Epithelial cell of proximal tubule (primary cell): ENCODE measurements at places on chromosomes 3 and 15.

GRCh38 chr3:65593780-65594752, 444.7 kb downstream of the MAGI1 start:
- no peak for DNase-seq

DNA sequence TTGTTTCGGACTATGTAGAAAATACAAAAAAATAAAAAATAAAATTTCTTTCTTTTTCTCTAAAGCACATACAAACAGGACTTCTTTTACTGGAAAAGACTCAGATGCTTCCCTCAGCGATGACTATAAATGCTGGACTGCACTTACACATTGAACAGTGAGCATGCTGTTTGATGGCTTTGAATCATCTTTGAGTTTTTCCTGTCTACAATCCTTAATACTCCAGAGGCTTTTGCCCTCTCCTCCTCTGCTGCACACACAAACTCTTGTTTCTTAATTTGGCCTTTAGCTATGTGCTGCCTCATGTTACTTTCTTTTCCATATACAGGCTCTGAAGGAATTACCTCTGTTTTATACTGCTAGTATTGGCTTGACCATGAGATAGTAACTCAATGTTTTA, 575.1 kb downstream of the EPHA3 start:
- no peak for DNase-seq

- no peak for DNase-seq
Observed at GRCh38 chr3:141058996-141059395, 7.8 kb downstream of the SPSB4 start.

DNA sequence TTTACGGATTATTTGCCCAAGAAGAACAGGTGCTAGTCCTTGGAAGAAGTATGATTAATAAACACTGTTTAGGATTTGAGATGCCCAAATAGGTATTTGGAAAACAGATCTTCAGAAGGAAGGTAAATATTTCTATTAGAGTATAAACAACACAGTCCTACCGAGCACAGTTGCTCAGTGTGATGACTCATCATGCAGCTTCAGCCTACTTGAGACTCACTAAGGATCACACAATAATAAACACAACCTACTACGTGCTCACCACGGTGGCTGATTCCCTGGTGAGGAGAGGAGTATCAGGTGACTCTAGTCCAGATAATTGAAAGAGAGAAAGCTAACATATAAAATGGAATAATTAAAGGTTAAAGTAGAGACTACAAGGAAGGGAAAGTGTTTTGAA, 72.0 kb downstream of the PDZRN3 start:
- no peak for DNase-seq

DNA sequence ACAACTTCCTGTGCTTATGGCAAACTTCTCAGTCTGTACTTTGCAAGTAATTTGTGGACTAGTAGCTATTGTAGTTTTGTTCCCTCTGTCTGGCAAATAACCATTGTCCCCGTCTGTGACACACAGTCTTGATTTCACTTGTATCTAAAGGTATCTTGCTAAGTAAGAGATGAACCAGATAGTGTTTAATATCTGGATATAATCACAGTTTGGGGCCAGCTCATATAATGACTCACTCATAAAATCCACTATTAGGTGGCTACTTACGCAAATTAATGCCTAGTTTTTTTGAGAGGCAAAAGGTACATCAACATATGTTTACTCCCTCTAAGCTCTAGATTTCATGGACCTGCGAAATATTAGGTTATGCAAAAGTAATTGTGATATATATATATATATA, 30.4 kb downstream of the VGLL3 start:
- DNase-seq, result no peak

GRCh38 chr3:30081904-30082303, 524.5 kb upstream of the TGFBR2 start:
- no peak for DNase-seq

GRCh38 chr3:148789146-148789545, 38.5 kb upstream of the CPB1 start:
- DNase-seq, result no peak

DNA sequence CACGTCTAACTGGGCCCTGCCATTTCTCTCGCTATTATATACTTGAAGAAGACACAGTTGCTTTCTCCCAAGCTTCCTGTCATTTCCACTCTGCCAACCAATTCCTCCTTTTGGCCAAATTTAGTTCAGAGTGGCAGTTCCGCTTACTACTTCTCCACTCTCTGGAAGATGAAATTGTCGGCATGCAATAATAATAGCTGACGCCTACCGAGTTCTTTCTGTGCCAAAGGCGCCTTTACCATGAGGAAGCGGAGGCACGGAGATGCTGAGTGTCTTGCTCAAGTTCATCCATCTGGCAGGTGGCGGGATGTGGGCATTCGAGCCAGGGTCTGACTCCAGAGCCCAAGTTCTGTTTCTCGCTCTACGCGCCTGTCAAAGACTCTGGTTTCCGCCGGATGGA, 14.6 kb upstream of the NRROS start:
- DNase-seq, result no peak

DNA sequence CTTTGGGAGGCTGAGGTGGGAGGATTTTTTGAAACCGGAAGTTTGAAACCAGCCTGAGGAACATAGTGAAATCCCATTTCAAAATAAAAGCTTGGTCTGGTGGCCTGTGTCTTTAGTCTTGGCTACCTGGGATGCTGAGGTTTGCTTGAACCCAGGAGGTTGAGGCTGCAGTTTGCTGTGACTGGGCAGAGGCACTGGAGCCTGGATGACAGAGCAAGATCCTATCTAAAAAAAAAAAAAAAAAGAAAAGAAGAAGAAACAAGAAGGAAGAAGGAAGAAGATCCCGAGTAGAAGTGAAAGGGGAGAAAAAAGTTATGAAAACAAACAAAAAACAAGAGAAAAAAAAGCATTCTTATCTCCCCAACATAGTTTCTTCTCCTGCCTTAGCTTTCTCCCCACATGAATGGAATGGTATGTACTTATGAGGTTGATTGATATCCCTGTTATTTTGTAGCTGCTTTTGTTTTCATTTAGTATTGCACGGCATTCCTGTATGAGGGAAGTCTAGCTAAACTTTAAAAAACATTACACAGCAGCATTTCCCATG, 42.4 kb downstream of the TMEM40 start:
- no peak for DNase-seq

DNA sequence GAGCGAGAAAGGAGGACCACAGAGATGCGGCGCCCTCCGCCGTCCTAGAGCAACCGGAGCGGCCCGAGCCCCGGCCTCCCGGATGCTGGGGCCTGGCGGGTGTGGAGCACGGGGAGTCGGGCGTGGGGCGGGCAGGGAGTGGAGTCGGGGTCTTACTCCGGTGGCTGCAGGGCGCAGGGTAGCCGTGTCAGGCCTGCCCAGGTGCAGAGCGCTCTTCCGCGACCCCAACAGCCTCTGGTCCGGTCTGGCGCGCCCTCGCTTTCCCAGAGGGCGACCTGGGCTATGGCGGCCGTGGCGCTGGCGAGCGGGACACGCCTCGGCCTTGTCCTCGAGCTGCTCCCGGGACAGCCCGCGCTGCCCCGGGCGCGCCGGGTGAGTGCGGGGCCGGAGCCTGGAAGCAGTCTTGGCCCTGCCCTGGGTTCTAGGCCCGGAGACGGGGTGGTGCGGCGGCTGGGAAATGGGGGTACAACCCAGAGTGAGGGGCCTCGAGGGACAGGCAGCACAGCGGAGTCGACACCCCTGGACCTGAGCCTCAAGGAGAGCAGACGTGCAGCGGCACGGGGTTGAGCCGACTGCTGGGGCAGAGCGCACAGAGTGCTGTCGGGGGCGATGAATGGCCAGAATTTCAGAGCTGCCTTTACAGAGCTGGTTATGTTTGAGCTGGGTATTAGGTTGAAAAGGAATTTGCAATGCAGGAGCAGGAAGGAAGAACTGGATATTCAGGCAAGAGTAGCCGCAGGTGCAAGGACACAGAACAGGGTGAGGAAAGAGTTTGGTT, at the start of gene ZNF662:
Gene ZNF662, plus strand, starts transcription at position 73 of the 778 bp plus-strand sequence. CDS start 1,973 bp downstream, outside the sequence.
- DNase-seq, result no peak

DNA sequence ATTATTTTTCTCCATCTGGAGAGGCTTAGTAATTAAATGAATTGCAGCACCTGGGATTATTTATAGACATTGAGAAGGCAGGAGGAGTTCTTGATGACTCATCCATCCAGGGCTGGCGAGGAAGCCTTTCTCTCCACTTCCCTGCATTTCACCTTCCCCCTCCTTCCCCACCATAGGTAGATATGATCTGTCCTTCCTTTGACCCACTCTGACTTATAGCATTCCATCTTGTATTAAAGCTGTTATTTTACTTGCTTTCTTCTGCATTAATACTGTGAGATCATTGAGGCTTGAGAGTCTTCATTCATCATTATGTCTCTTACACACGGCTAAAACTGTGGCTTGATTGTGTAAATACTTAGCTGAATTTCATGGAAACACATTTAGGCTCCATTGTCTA, 288.8 kb downstream of the FEZF2 start:
- DNase-seq, result no peak

- DNase-seq, result no peak
Observed at GRCh38 chr3:24596626-24597025, 102.0 kb upstream of the THRB start.

GRCh38 chr3:53259427-53260259, 3.8 kb upstream of the TKT start:
- no peak for DNase-seq

- DNase-seq, result no peak
Observed at GRCh38 chr15:95347837-95348236, 982.7 kb upstream of the NR2F2 start.

DNA sequence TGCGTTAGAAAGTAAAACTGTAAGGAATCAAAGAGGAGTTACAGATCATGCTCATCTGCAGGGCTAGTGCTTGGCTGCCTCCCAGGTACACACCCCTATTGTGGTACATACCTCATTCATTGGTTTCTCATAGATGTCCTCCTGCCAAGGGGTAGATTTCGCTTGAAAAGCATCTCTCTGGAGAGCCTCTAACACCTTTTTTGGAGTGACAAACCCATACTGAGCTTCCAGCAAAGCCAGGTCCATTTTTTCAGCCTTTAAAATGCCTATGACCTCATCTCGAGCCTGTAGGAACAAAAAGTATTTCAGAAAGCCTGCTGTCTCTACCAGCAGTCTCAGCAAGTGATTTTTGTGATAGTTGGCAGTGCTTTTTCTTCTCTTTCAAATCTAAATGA, 112.1 kb downstream of the CMSS1 start:
- DNase-seq, result no peak

- DNase-seq, result no peak
Observed at GRCh38 chr3:159693226-159693625, 295.4 kb upstream of the IL12A start.

- DNase-seq, result no peak
Observed at GRCh38 chr3:77800893-77801292, 761.0 kb downstream of the ROBO2 start.

GRCh38 chr3:39126532-39127071, 19.1 kb downstream of the TTC21A start:
- no peak for DNase-seq

DNA sequence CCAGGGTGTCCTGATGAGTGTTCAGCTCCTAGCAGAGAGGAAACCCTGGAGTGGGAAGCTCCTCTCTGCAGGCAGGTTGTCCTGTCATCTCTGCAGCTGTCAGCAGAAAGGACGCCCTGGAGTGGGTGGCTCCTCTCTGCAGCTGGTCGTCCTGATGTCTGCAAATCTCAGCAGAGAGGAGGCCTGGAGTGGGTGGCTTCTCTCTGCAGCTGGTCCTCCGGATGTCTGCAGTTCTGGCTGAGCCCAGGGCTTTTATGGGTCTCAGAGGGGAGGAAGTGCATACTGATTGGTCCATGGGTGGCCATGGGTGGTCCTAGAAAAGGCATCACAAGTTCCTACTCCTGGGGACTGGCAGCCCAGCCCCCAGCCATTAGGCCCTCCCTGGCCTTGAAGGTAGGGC, 102.6 kb upstream of the BNIP2 start:
- no peak for DNase-seq

DNA sequence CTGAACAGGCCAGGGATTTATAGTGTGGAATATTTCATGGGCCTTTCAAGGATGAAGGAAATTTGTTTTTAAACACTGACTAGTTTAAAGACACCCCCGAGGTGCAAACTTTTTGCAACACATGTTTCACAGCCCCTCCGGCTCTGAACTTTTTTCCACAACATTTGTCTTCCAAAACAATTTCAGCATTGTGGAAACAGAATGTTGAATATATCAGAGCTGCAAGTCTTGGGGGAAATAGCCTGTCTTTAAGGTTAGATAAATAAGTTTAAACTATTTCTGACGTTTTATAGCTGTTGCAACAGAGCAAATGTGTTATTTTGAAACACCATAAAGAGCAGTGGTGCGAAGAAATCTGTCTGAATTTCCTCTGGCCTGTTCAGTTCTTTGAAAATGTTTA, 229.2 kb upstream of the GOLGA6L4 start:
- DNase-seq, result no peak

- DNase-seq, result no peak
Observed at GRCh38 chr3:127903611-127904375, 11.2 kb upstream of the KBTBD12 start.

- no peak for DNase-seq
Observed at GRCh38 chr15:46207341-46207740, 572.5 kb downstream of the SQOR start.
